H54 (cell line): ENCODE measurements at places on chromosomes 5 and 9.

- no peak for DNase-seq
Measured at GRCh38 chr5:127887282-127887681, 184.1 kb downstream of the CCDC192 start.

- no peak for DNase-seq
Measured at GRCh38 chr9:126449725-126450667, 123.4 kb downstream of the MVB12B start.

DNA sequence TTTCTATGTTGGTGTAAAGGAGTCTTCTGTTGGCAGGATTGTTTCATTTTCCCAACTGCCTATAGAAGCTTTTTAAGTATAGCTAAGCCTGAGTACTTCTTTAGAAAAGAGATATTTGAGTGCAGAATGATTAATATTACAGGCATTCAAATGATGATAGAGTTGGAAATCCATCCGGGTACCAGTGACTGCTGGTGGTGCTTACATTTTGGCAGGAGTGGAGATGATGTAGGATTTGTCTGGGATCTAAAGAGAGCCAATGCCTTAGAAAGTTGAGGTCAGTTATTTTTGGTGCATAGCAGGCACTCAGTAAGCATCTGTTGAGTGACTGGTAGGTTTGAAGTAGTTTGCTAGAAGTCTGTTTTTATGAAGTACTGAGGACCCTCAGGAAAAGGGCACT is 433.5 kb downstream of the DMAC1 start:
- DNase-seq = no peak

- no peak for DNase-seq
Measured at GRCh38 chr5:97149709-97150108, 7.3 kb upstream of the LIX1 start.

DNA sequence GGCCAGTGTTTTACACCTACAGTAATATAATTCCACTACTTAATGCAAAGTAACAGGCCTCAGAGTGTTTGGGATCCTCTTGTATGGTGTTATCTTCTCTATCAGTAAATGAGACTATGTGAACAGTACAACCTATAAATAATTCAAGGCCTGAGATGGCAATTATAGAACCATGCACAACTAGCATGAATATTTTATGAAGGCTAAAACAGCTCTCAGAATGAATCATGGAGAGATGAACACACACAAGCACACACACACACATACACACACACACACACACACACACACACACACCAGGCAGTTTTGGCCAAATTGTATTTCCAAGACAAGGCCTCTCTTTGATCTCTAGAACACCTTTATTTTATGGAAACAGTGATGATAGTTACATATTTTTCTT is 224.9 kb downstream of the EBF1 start:
- no peak for DNase-seq

DNA sequence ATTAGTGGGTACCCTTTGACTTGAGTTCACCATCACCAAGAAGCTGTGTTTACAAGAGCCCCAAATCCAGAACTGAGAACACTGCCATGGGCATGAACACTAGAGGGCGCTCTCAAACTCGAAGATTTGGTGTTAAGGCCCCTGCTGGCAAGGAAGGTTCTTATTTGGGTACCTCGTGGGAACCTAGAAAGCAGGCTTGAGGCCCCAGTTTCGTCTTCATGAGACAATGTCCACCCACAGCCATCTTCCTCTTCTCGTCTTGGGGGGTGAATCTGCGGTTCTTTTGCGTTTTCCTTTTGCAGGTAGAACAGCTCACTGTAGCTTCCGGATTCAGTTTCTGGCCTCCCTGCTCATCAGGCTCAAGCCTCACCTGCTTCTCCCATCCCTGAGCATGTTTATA is 184.0 kb downstream of the SEMA5A start:
- DNase-seq = peak; percentile 21

DNA sequence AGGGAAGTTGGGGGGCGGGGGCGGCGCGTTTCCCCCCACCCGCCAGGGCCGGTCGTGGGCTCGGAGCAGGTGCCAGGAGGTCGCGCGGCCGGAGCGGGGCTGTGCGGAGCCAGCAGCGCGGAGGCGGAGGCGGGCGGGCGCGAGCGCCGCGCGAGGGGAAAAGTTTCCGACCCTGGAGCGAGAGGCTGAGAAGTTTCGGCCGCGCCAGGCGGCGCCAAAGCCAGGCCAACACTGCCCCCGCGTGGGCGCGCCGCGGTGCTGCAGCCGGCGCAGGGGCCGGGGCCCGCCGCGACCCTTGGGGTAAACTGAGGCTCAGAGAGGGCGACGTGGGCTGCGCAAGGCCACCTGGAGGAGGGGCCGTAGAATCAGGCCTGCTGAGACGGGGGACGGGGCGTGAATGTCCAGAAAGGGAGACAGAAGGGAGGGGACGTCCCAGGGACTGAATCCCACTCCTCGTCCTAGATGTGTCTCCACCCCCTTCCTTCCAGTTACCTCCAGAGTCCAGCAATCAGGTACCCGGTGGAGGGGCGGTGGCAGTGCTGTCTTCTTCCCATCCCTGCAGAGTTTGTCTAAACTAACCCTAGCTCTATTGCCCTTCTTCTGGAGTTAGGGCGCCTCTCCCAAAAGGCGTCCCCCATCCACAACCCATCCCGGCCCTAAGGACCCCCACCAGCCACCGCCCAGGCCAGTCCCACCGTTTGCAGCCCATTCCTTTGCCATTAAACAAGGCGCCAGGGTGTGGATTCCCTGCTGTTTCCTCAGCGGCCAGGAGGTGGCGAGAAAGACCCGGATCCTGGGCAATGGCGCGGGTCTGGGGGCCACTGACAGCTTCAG is 10.2 kb downstream of the C9orf50 start:
- peak; percentile 69 for DNase-seq

GRCh38 chr5:107359033-107359915 is 311.5 kb downstream of the EFNA5 start:
- no peak for DNase-seq

DNA sequence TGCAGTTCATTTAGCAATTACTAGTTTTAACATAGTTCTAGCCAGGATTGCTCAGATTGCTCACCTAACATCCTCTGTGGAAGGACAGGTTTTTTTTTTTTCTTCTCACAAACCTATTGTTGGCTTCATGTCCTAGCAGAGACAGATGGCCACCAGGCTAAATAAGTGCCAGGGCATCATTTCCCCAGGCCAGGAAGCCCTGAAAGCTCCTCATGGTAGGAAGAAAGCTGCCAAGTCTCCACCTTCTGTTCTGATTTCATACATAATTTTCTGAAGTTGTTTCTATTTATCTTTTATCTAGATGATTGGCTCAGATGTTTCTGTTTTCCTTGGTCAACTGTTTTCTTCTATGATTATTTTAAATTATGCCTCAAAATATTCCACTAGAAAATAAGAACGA is 31.0 kb downstream of the EFCAB9 start:
- DNase-seq = no peak

DNA sequence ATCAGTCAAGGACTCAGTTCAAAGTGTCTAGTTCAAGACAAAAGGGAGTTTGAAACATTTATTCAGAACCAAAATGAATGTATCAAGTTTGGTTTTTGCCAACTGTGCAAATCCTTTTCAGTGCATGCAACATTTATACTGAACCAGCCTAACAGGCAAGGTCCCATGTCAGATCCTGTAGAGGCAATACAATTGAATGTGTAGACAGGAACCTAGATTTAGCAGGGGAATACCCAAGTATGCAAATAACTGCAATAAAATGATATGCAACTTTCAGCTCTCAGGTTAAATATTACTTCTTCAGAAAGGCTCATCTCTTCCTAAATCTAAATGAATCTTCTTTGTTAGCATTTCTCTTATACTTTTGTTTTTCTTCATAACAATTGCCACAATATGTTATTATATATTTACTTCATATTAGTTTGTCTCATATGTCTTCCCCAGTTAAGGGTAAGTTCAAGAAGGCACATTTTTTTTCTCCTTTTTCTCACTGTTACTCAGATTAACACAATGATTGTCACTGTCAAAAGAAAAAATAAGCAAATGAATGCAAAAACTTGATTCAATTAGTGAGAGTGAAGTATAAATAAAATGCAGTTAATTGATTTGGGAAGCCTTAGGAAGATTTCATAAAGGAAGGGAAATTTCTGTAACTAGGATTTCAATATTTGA is 163.9 kb upstream of the RASA1 start:
- no peak for DNase-seq

DNA sequence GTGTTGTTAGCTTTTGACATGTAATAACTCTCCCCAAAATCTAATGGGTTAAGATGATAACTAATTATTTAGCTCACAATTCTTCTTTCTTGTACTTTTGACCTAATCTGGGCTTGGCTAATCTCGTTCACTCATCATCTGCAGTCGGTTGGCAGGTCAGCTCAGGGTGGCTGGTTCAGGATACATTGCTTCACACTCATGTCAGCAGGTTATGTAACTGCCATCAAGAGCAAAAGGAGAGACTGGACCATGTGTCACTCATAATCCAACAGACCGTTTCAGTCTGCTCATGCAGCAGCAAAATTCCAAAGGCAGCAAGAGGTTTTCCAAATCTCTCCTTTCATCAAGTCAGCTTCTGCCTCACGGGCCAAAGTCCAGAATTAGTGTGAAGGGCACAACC is 998.4 kb upstream of the CTNND2 start:
- no peak for DNase-seq

- no peak for DNase-seq
Measured at GRCh38 chr5:117255211-117256027, 680.8 kb upstream of the SEMA6A start.

- no peak for DNase-seq
Measured at GRCh38 chr9:115018547-115019435, 88.4 kb upstream of the TNFSF8 start.

DNA sequence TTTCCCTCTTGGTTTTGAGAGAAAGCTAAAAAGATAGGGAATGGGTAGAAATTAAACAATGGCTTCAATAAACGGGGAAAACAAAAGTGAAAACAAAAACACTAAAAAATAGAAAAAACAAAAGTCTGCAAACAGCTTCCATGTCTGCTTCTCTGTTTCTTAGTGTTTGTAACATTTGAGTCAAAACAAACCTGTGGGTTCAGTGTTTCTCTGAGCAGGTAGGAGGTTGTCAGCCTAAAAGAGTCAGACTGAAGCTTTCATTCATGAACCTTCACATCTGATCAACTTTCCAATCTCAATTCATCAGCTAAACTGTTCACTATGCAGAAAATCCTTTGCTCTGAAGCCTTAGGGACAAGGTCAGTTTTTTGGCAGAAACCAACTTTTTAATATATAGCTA is 102.5 kb upstream of the ADAMTS16 start:
- DNase-seq = no peak

GRCh38 chr9:135907006-135907430 is 328 bp downstream of the CAMSAP1 start:
- DNase-seq = no peak

- DNase-seq = no peak
Measured at GRCh38 chr5:9661316-9662015, 31.3 kb upstream of the TAS2R1 start.

- DNase-seq = no peak
Measured at GRCh38 chr5:136992796-136993489, 506.2 kb downstream of the SPOCK1 start.

DNA sequence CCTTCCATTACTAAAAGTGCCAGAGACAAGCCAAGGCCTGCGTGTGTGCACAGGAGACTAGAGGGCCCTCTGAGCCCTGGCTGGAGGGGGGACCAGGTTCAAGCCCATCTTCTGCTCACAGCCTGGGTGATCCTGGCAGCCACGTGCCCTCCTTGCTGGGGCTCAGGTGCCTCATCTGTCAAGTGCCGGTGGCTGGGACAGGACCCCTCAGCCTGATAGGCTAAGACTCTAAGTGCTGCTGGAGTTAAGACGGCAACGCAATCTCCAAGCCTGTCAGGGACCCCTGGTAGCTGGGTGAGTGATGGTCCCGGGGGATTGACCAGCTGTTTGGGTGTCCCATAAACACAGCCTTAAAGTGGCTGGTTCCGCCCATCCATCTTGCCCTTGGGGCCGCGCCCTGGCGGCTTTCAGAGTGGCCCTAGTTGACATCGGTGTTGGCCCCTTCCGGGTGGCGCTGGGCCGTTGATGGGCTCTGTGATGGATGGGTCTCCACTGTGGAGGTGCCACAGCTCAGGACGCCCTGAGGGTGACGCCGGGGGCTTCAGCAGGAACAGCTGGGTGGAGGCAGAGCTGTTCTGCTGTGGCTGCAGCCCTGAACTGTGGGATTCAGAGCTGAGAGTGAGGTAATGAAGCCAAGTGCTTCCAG is 136.2 kb downstream of the BARX1 start:
- DNase-seq = peak; percentile 2

DNA sequence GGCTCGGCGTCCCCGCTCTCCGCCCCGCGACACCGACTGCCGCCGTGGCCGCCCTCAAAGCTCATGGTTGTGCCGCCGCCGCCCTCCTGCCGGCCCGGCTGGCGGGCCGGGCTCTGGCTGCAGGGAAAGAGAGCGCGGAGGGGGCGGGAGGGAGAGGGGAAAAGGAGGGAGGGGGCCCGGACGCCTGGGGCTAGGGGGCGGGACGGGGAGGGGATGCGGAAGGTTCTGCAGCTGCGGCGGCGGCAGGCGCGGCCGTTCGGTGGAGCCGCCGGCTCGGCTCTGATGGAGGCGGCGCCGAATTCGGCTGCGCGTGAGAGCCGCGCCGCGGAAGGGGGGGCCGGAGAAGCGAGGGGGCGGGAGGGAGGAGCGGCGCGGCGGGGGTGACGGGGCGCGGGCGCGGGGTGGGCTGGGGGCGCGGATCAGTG is at the start of gene MARCHF11:
Gene MARCHF11 (minus strand): TSS at position 281 of the 425 bp plus-strand sequence. CDS start 216 bp downstream, at position 65.
- DNase-seq = no peak

GRCh38 chr9:31347082-31347617 is 1037.3 kb upstream of the ACO1 start:
- DNase-seq = no peak

DNA sequence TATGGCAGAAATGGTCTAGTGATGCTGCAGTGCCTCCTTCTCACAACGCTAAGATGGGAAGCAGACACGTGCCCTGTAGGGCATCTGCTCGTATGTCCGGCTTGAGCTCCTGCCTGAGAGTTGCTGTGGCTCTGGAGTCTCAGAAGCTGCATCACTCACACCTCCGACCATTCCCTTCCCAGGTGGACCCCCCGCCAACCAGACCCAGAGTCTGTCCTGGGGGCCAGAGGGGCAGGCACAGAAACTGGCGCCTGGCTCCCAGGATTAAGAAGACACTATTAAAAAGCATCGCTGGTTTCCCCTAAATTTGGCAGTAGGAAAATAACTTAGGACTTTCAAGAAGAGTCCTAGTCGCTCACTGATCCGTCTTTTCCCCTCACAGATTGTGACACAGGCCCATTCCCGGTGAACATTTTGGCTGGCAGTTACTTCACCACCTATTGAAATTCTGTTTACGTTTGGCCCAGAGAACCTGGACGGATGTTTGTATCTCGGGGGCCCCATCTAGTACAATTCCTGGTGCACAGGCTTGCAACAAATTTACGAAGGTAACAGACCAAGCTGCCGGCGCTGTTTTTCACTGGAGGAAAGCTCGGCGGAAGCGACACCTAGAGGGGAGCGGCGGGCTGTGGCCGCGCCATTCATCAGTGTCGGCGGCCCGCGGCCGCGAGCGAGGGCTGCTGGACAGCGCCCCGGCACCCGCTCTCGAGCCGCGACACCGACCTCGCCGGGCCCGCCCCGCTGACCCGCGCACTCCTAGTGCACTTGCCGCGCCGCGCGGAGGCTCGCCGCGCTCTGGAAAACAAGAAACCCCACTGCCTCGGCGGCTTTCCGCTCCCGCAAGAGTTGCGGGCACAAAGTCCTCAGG is 1.6 kb downstream of the FSTL4 start:
- no peak for DNase-seq

- DNase-seq = no peak
Measured at GRCh38 chr9:118108971-118109370, 404.8 kb downstream of the TLR4 start.

GRCh38 chr5:110055302-110055701 is 365.6 kb downstream of the MAN2A1 start:
- DNase-seq = no peak

- DNase-seq = no peak
Measured at GRCh38 chr9:136926154-136926704, 18.3 kb downstream of the FBXW5 start.
